ENCODE measurements at places on chromosomes 4 and X.

DNA sequence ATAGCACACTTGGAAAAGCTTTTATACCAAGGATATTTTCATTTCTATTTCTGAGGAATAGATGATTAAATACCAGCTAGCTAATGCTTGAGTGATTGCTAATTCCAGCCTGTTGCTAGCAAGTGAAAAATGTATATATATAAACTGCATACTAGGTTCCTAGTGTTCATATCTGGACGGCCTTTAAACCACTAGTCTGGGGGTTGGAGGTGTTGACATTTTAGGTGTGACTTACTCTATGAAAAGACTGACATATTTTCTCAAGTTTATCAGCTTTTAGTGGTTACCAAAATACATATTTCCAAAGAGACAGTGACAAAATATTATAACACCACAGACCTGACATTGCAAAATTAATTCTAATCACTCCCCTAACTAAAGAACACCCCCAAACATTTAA is 44.7 kb downstream of the MTMR8 start:
- DNase-seq = no peak

GRCh38 chr4:181216501-181216900 is 1026.7 kb upstream of the TENM3 start:
- DNase-seq = no peak

DNA sequence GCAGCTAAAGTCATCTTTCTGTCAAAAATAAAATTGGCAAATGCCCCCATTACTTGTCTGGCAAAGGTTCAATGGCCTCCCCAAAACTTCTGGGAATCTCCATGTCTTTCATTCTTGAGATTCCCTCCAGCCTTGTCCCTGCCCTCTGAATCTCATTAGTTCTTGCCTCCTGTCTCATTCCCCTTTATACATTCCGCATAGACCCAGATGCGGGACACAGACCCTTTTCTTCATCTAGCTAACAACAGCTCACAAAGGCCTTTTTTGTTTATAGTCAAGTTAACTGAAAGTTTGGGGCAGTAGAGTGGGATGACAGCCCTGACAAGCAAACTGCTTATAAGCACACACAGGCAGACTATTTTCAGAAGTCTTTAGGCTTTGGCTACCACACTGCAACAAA is 306.1 kb upstream of the FAM241A start:
- no peak for DNase-seq

DNA sequence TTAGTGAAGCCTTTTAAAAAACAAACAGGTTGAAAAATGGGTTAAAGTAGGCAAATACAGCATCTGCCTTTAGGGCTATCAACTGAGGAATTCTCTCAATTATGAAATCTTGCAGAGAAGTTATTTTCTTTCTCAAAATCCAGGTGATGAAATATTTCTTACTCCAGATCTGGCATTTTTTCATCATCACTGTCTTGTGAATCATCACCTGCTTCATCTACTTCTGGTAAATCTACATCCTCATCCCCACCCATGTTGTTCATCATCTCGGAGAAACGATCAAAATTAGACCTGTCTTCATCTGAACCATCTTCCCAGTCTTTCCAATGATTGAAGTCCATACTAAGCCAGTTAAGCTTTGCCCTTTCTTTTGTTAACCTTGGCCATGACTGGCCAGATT is 33.3 kb upstream of the HPF1 start:
- DNase-seq = no peak

DNA sequence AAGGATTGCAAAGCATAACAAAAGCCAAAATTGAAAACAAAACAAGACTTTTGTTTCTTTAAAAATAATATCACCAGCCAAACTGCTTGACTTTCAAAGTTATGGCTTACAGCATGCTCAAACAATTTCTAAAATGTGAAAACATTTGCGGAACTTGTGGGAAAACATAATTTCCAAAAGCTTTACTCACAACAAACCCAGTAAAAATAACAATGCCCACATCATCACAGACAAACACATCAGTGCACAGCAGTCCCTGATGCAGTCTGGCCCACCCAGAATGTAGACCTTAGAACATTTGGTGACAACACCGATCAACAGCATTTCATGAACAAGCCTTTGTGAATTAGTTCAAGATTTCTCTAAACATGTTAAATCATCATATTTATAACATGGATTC is 98.9 kb downstream of the ARHGAP6 start:
- no peak for DNase-seq

DNA sequence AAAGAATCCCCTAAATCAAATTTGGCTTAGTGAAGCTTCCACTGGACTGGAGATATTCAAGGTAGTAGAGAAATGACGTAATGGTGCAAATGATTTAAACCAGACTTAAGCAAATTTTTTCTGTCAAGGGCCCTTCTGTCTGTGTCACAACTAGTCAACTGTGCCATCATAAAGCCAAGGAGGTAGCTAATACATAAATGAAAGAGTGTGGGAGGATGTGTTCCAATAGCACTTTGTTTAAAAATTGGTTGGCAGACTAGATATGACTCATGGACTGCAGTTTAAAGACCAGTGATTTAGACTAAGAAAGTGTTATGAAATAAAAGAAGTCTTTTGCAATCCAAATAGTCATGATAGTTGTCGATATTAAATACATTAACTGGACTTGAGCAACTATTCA is 24.3 kb upstream of the TEX13C start:
- no peak for DNase-seq

GRCh38 chr4:163966612-163967011 is 472.1 kb downstream of the TMA16 start:
- no peak for DNase-seq

DNA sequence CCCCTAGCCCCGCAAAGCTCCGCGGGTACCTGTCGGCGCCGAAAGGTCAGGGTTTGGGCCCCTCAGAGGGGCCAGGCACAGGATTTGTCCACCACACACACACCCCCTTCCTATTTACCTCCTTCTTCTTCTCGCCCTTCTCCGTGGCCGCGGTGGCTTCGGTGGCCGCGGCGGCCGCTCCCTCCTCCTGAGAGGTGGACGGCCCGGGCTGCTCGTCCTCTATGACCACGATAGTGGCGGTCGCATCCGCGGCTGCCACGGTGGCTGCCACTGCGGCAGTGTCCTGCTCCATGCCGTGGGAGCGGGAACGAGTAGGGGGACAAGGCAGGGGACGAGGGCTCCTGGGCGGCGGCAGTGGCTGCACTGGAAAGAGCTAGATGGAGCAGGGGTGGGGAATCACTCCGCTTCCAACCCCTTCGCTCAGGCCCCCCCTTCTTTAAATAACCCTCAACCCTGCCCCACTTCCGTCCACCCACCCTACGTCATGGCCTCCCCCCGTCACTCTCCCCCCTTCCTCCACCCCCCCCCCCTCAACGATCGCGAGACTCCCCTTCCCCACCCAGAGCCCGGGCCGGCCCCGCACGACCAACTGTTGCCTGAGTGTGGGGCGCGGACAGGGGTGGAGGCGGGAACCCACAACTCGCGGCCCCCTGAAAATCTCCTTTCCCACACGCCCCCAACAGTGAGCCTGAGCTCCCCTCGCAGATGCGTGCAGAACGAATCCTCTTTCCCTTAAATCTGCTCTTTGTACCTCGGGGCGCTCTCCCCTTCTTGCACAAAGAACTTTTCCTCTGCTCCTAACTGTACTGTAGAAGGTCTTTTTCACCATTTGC is at the start of gene SMARCA1:
Gene SMARCA1, minus strand, starts transcription at position 412 of the 833 bp plus-strand sequence. Its CDS starts 120 bp downstream, at position 292.
- peak; percentile 82 for DNase-seq

- DNase-seq = no peak
These were observed 139.8 kb downstream of the PALLD start for GRCh38 chr4:168636506-168637196.

GRCh38 chr4:141158219-141158618 is 24.9 kb upstream of the RNF150 start:
- DNase-seq = no peak

GRCh38 chr4:37844204-37844603 is 17.7 kb downstream of the PGM2 start:
- DNase-seq = no peak

GRCh38 chr4:54780149-54780495 is 122.4 kb downstream of the KIT start:
- no peak for DNase-seq

- DNase-seq = no peak
These were observed 31.1 kb downstream of the TAPT1 start for GRCh38 chr4:16195209-16195608.

GRCh38 chr4:168679819-168680218 is 183.0 kb downstream of the PALLD start:
- DNase-seq = no peak

DNA sequence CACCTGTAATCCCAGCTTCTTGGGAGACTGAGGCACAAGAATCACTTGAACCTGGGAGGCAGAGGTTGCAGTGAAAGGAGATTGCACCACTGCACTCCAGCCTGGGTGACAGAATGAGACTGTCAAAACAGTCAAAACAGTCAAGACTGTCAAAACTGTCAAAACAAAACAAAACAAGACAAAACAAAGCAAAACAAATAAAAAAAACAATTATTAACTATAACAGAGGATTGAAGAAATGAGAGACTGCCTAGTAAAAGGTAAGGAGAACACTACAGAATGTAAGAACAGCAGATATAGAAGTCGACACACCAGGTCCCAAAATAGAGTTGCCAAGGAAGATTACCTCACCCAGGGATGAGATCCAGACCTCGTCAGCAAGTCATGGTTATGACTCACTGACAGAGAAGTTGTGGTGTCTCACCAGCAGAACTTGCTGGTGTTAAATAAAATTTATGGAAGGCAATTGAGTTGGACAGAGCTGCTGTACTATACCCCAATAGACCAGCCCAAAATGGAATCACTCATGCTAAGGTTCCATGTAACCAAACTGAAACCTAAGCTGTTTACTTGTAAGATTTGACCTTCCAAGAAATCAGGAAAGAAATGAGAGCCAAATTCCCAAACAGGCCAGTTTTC is 32.1 kb upstream of the GK start:
- DNase-seq = no peak

DNA sequence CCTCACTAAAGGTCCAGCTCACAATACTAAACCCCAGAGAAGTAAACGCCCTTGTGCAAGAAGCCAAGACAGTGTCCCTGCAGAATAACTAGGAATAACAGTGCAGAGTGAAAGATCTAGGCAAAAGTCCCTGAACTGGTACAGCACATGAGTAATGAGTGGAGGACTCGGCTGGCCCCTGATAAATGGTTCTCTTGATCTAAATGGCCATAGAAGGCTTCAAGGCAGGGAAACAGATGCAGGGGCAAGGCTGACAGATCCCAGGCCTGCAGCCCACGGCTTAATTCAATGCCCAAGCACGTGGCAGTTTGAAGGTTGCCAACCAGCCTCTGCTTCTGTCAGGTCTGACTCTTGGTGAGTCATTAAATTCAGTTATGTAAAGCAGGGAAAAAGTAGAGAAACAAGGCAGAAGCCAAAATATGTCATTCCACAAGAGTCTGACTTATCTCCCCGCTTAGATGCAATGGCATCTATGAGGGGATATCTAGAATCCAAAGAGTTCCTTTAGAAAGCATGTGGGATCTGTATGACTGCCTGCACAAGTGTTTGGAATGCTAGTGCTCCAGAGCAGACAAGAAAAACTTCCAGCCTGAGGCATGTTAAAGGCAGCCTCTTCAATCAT is 121.3 kb downstream of the PRDM5 start:
- no peak for DNase-seq

DNA sequence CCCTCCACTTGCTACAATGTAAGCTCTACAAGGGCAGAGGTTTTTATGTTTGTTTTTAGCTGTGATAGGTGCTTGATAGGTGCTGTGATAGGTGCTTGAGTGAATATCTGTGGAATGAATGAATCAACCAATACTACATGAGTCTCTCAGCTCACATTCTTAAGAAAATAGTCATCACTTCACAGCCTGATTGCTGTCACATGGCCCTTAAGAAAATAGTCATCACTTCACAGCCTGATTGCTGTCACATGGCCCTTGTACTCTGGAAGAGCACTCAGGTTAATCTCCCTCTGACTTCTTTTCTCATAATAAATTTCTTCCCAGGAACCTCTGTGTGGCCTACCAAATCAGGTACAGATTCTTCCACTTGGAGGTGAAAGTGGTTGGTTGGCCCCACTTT is 335.2 kb downstream of the TENM3 start:
- no peak for DNase-seq

DNA sequence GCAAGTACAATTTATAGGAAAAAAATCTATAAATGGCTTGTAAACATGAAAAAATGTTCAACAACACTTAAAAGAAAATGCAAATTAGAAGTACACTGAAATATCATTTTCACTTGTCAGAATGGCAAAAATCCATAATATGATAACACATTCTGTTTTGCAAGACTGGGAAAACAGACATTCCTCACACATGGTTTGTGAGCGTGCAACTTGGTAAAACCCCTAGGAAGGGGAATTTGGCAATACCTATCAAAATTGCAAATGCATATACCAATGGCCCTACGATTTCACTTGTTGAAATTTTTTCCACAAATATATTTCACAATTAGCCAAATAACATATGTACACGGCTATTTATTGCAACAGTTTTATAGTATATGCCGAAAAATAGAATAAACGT is 31.4 kb downstream of the TBC1D9 start:
- DNase-seq = no peak

DNA sequence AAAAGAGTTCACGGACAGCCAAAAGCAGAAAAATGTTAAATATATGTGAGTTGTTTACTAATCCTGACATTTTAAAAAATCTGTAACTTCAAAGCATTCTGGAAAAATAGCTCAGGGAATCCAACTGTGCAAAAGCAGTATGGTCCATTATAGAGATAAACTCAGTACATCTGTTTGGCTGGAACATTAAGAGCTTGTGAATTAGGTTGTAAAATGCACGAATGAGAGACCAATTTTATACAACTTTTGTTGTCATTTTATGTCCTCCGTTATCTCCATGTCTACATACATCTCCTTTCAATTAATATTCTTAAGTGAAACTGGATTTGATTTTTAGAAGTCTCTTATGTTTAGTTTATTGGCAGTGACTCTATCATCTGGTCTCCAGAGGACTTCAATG is 367.0 kb upstream of the ATOH1 start:
- no peak for DNase-seq

GRCh38 chr4:22551550-22551949 is 35.7 kb upstream of the ADGRA3 start:
- no peak for DNase-seq

- DNase-seq = no peak
These were observed 46.7 kb downstream of the MAGEB17 start for GRCh38 chrX:16213961-16214360.

DNA sequence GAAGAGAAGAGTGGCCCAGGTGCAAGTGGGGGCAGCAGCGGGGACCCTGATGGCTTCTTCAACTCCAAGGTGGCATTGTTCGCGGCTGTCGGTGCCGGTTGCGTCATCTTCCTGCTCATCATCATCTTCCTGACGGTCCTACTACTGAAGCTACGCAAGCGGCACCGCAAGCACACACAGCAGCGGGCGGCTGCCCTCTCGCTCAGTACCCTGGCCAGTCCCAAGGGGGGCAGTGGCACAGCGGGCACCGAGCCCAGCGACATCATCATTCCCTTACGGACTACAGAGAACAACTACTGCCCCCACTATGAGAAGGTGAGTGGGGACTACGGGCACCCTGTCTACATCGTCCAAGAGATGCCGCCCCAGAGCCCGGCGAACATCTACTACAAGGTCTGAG is 11.4 kb downstream of the EFNB1 start:
- DNase-seq = no peak

GRCh38 chrX:106718709-106719108 is 7.8 kb upstream of the RNF128 start:
- DNase-seq = no peak

All from right kidney (tissue), 9 donors.